Dorsolateral prefrontal cortex (tissue), 122 donors: ENCODE measurements at places on chromosomes 13 and 19.

DNA sequence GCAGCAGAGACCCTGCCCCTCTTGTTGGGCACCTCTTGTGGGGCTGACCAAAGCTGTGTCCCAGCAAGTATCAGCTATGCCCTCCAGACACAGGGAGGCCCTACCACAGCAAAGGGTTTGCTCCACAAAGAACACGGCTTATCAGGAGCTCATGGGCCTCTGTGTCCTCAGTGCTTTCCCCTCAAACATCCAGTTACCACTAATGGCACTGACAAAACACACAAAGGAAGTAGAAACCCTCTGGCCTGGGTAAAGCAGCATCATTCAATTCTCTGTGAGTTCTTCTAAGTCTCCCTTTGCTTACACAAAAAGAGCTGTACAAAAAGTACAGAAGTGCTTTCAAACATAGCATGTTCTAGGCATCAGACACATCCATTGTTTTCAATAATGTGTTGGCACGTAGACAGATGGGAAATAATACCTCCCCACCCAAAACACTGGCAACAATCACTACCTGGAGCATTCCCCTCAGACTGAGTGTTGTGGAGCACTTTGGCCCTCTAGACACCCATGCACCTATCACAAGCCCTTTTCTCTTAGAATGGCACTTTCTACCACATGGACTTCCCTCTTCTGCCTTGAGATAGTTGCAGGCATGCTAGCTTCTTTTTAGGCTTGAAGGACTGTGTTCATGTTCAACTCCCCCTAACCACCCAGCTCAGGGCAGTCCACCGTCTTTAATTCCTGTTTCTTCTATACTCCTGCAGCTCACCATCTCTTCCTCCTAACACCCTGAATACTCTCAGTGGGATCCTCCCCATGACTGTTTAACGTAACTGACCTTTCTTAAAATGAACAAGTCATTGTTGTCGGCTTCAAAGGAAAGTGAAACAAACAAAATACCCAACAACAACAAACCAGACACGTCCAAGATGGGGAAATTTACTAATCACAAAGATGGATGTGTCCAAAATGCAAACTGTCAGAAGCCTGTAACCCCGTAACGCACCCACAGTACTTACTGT, 43.5 kb downstream of the ATP7B start:
- no peak for DNase-seq

- no peak for DNase-seq
Measured at GRCh38 chr19:39671739-39672363, 16.1 kb downstream of the LGALS16 start.

GRCh38 chr13:95060014-95060519, 241.2 kb downstream of the ABCC4 start:
- DNase-seq = no peak

GRCh38 chr13:96848286-96848685, 146.0 kb downstream of the OXGR1 start:
- DNase-seq = no peak

DNA sequence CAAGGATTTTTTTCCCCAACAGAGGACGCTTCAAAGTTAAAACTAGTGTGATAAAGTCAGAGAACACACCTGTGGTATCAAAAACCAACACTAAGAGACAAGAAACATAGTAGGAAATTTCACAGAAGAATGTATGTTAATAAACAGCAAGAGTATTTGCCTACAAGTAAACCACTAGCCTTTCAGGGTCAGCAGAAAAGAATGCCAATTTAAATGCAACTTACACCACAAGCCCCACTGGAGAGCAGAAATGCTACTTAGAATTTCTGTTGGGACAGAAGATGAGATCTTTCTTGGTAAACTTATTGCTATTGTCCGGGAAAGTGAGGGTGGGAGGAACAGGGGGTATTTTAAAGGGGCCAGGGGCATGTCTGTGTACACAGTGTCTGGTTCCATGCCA, 68.6 kb downstream of the STK24 start:
- DNase-seq = no peak

- DNase-seq = peak; percentile 10
Measured at GRCh38 chr19:53659292-53659691, 27.5 kb downstream of the DPRX start.

DNA sequence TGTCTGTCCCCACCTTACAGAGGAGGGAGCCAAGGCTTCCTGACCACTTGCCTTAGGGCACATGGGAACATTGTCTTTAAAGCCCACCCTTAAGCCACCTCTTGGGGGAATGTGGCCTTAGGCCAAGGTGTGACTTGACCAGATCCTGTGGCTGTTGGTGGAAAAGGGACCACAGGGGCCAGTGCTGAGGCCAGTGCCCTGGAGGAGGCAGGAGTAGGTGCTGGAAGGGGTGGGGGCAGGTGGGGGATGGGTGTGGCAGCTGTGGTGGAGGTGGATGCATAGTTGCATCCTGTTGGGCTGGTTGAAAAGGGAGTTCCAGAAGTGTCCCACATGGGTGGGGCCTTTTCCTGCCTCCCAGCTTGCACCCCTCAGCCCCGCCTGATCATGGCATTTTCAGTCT, 44.8 kb downstream of the DNM2 start:
- DNase-seq = no peak

GRCh38 chr13:48216204-48216711, 16.7 kb upstream of the ITM2B start:
- DNase-seq = no peak

- peak; percentile 84 for DNase-seq
Measured at GRCh38 chr19:57708641-57709361, at the start of gene ZNF154. TSS of gene ZNF154 (minus strand) at chr19:57709204. CDS start at chr19:57708971, 233 bp downstream.

- no peak for DNase-seq
Measured at GRCh38 chr13:100544866-100545683, 43.5 kb downstream of the GGACT start.

GRCh38 chr13:30129411-30129810, 177.9 kb downstream of the KATNAL1 start:
- DNase-seq = no peak

- no peak for DNase-seq
Measured at GRCh38 chr19:13207846-13208671, 57.8 kb downstream of the IER2 start.

DNA sequence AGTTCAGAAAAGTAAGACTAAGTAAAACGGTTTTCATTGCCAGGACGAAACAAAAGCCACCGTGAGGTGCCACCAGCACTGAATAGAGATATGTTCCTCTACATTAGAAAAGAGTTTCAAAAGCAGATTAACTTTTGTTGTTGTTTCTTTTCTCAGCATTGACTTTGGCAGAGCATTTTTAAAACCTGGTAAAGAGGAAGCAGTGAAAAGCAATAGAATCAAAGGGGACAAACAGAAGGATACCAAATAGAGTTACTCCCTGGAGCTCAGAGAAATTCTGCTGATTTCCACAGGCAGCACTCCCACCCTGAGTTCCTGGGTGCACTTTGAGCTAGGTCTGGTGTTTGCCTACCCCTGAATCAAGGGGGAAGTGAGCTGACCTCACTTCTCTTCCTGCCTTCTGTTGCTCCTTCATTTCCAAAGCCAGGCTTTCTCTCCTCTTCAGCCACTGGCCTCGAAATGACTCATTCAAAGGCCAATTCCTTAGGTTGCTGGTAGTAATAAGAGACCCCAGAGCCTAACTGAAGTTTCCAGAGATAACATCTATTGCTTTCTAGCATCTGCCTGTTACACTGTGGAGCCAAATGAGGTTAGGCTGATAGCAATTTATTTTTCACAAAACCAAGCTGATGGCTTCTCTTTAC, 11.3 kb upstream of the ERICH6B start:
- DNase-seq = no peak

GRCh38 chr19:10205636-10206035, 10.9 kb upstream of the DNMT1 start:
- DNase-seq = no peak

DNA sequence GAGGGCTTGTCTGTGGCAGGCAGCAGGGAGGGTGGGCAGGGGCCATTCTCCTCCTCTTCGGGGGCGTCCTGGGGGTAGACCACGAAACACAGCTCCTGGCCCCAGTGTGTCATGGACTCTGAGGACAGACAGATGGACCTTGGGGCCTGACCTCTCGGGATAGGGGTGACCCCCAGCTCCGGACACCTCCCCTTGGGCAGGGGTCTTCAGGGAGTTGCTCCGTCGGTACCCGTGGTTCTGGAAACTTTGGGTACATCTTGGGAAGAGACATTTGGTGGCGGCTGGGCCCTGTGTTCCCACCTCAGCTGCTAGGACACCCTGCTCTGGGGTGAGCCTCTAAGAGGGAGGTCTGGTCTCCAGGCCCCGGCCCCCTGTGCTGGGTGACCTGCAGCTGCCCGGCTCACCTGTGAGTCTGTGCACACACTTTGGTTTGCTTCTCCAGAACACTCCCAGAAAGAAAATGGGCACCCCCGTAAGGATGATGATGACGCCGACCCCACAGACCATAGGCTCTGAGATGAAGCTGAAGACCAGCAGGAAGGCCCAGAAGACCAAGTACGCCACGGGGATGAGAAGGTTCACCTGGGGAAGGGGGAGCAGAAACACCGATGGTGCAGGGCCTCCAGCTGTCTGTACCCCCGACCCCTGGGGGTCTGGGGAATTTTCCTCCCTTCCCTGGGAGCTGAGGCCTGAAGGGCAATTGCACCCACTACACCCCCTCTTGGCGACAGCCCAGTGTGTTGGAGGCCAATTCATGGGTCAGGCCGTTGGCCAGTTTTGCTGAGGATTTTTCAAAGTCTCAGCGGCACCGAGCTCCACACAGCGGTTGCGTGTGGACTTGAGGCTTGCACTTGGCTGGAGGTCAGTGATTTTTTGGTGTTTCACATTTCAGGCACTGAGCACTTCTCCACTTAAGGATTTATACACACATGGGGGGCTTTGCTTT, 15.0 kb downstream of the LRP3 start:
- no peak for DNase-seq

GRCh38 chr19:53818756-53819155, 5.4 kb downstream of the NLRP12 start:
- DNase-seq = peak; percentile 31

GRCh38 chr19:44955505-44956439, 592 bp downstream of the CLPTM1 start:
- no peak for DNase-seq
